ENCODE measurements at places on chromosomes 1 and 21.

- DNase-seq, result no peak
Measured at GRCh38 chr1:103180660-103181059, 72.3 kb upstream of the COL11A1 start.

GRCh38 chr21:42109473-42109872 is 38.4 kb downstream of the UMODL1 start:
- no peak for DNase-seq

- DNase-seq, result no peak
Measured at GRCh38 chr1:65880611-65881010, 87.9 kb downstream of the PDE4B start.

DNA sequence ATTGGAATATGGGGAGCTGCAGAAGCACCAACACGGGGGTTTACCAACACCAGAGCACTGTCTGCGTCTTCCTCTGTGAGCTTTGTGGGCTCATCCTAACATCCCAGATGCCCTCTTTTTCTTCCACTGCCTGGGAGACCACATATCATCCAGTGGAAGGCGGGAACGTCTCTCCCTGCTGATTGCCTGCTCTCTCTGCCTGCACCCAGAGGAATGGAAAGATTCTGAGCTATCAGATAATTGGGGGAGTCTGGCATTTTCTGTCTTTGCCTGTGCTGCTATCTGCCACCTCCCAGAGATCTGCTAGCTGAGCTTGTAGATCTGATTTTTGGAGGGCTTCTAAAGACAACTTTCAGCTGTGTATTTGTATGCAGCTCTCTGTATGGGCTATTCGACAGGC is 166.2 kb upstream of the PLXNA2 start:
- DNase-seq, result no peak

GRCh38 chr1:235775246-235775860 is 91.4 kb downstream of the LYST start:
- no peak for DNase-seq

- DNase-seq, result no peak
Measured at GRCh38 chr21:39952265-39952664, 85.0 kb downstream of the PCP4 start.

DNA sequence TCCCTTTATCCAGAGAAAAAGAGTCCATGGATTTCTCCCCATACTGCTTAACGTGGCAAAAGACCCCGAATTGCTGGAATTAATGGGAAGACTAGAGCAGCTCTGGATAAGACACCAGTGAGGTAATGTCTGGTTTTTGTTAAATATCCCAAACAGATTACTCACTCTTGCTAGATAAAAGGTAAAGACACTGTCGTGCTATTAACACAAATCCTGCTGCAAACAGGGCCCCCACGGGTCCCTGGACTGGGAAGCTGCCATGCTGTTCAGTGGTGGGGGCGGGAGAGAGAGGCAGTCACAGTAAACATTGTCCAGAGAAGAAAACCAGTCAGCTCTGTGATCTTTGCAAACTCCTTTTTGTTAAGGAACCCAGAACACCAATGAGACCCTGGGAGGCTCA is 15.2 kb upstream of the SRP9 start:
- DNase-seq, result no peak

GRCh38 chr1:178540646-178541045 is 27.7 kb downstream of the TEX35 start:
- no peak for DNase-seq

- DNase-seq, result no peak
Measured at GRCh38 chr1:64866689-64867088, 99.7 kb downstream of the JAK1 start.

GRCh38 chr1:115426231-115426771 is 88.3 kb upstream of the NGF start:
- no peak for DNase-seq

GRCh38 chr1:51760872-51761271 is 117.7 kb downstream of the NRDC start:
- DNase-seq, result no peak

DNA sequence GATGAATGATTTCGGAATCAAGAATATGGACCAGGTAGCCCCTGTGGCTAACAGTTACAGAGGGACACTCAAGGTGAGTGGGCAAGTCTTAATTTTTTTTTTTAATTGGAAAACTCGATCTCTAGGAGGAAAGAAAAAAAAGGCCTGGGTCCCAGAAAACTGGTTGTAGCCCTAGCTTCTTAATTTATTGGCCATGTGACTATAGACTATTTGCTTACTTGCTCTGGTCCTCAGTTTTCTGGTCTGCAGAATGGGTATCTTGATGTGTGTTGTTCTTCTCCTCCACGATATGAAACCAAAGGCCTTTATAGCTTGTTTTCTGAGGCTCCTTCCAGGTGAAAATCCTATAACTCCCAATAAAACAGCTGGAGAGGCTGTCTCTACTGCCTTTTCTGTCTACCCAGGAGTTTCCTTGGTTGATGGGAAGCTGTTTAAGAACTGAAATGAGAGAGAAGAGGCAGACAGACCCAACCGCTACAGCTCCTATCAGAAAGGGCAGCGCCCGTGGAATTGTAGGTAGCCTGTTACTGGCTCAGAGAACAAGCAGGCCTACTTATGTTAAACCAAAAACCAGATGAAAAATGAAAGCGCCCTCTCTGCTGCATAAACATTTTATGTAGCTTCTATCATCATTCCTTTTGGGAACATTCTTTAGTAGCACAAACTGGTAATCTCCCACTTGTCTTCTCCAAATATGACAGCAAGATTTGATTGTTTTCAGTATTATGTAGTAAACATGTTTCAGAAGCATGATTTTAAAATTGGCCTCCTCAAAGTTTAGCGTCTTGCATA is 4.5 kb downstream of the ETS2 start:
- no peak for DNase-seq

DNA sequence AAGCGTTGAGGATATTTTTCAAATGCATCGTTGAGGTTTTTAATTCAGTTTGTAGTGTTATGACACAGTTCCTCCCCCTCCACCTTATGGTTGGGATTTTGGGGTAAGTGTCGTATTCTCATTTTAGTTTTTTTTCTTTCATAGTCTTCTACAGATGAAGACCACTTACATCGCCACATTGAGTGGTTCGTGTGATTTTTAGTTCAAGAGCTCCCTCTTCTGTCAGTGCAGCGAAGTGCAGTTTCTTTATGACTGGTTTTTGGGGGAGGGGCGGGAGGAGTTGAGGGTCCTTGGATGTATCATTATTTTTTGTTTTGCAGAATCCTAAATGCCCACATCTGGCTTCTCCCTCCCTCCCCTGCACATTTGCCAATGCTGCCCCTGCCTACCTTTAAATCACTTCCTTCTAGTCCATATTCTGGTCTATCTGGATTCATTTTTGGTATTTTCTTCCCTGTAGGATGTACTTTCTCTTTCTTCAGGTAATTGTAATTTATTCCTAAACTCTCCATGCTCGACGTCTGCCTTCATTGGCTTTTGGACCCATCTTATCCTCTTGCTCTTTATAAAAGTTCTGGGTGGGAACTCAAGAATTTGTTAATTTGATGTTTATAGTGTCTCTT is 433.1 kb downstream of the CAMTA1 start:
- DNase-seq, result no peak

DNA sequence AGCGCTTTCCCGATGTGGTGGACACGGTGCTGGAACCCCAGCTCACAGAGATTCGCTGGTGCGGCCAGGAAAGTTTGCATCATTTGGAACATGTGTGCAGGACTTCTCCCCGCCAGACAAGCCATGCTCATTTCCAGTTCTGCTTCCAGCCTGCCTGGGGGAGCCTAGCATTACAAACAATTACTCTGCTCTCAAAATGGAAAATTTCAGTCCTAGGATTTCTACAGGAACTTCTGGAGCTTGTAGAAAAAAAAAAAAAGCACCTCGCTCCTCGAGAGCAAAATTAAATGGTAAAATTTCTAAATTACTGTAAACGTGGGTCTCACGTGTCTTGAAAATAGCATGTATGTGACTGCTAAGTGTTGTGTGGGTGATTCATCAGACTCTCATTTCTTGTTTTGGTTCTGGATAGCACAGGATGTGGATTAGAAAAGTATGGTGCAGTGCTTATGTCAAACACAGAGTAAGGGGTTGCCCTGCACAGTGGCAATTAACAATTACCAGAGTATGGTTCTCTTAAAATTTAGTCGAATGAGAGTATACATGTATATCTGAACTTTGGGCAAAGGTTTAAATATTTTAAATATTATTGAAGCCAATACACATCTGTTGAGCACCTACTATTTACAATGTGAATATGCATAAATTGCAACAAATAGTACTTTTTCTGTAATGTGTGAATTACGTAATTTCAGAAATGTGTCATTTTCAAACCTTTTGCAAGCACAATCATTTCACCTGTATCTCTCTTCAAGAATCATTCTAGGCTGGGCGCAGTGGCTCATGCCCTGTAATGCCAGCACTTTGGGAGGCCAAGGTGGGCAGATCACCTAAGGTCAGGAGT is 61.8 kb upstream of the PTGFRN start:
- DNase-seq, result no peak

DNA sequence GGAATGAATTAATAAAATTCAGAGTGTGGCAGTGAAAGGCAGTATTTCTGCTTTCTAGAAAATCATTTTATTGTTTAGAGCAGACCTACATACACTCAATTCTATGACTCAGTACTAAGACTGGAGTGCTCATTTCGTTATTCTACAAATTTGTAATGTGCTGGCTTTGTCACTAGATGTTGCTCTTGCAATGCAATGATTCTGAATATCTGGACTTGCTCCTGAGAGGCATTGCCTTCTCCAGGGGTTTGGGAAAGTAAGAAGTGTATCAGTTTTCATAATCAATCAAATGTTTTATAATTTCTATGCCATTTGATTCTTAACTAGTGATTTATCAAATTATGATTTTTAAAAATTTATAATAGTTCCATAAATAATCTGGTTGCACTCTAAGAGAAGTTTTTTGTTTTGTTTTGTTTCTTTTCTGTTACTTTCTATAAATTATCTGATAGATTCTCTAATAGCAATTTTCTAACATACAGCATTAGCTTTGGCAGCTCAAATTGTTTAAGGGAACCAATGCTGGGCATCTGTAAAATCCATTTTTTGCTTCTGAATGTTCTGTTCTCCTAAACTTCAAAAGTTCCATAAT is 280.5 kb upstream of the SGIP1 start:
- DNase-seq, result no peak

- no peak for DNase-seq
Measured at GRCh38 chr1:71196685-71197084, 115.8 kb upstream of the ZRANB2 start.

- DNase-seq, result no peak
Measured at GRCh38 chr1:171898941-171899340, 57.6 kb downstream of the DNM3 start.

DNA sequence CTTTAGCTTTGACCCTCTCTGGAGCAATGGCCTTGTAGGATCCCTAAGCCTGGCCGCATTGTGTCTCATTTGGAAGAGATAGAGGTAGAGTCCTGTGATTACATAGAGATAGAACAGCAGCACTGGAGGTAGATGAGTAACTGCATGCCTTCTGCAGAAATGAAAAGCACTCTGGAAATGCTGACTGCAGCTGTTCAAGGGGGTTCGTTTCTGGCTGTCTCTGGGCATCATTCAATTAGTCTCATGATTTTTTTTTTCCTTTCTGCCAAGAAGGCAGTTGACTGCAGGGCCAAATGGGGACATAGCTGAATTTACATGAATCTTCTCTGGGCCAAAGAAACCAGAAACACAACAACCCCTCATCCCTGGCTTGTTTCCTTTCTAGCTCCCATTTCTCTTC is 28.1 kb upstream of the SNX27 start:
- DNase-seq, result no peak

- DNase-seq, result no peak
Measured at GRCh38 chr1:46136711-46137110, 4.3 kb upstream of the PIK3R3 start.

- DNase-seq, result no peak
Measured at GRCh38 chr1:36905941-36906340, 128.4 kb downstream of the GRIK3 start.

DNA sequence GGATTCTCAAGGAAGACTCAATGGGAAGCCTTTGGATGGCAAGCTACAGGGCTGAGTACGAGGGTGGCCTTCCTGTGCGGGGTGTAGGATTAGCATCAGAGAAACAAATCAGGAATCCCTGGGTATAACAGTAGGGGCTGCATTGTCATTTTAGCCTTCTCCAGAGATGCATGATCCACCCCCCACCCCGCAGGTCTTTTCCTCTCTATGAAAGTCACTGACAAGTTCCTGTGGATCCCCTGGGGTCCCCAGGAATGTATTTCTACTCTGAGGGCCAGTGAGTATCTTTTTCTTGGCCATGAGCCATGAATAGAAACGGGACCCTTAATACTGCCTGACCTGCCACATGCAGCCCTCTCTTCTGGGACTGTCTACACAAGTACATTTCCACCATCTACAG is 473.0 kb upstream of the VAMP3 start:
- no peak for DNase-seq

- no peak for DNase-seq
Measured at GRCh38 chr1:221979444-221980032, 237.6 kb upstream of the DUSP10 start.

GRCh38 chr21:30081506-30081905 is 85.1 kb downstream of the CLDN17 start:
- DNase-seq, result no peak
